ENCODE measurements at places on chromosomes 11 and 22.
A peak's percentile ranks its signal among the peaks of the same experiment; 100 is the strongest.

DNA sequence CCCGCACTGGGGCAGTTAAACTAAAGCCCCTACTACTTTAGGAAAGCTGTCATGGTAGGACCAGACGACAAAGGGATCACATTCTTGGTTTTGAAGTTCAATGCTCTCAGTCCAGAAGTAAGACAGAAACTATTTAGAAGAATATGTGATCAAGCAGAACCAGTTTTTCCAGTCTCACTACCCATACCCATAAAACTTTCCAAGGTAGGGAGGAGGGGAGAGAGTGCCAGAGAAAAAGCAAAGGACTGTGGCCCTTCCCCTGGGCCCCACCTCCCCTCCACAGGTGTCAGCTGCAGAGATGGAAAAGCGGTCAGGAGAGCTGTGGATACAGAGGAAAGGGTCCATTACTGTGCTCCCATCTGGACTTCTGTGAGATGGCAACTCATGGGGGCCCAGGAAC is 587.1 kb downstream of the SOX6 start:
- DNase-seq, result no peak

GRCh38 chr11:29801561-29801960 is 215.3 kb downstream of the KCNA4 start:
- no peak for DNase-seq

DNA sequence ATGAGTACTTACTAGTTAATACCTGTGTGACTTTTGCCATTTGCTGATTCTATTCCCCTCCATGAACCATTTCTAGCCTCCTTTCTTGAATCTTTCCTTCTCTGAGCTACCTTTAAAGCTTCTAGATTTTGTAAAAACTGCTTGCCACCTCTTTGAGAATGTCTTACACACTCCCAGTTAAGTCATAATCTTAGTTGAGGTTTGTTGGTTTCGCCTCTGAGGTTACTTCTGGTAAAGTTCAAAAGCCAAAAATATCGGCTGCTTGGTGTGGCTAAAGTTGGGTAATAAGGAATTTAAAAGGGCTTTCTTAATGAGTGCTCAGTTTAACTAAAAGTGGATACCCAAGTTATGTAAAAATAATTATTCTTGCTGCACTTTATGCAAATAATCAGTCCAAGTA is 10.4 kb upstream of the GLYAT start:
- no peak for DNase-seq

- DNase-seq, result no peak
Observed at GRCh38 chr22:49590851-49591445, 236.7 kb downstream of the BRD1 start.

GRCh38 chr11:65873318-65874156 is 937 bp upstream of the EFEMP2 start:
- peak; percentile 95 for DNase-seq

- DNase-seq, result no peak
Observed at GRCh38 chr11:66011785-66012303, at the start of gene CST6. Gene CST6, plus strand, starts transcription at chr11:66012008. Its CDS starts 37 bp downstream, at chr11:66012045.

DNA sequence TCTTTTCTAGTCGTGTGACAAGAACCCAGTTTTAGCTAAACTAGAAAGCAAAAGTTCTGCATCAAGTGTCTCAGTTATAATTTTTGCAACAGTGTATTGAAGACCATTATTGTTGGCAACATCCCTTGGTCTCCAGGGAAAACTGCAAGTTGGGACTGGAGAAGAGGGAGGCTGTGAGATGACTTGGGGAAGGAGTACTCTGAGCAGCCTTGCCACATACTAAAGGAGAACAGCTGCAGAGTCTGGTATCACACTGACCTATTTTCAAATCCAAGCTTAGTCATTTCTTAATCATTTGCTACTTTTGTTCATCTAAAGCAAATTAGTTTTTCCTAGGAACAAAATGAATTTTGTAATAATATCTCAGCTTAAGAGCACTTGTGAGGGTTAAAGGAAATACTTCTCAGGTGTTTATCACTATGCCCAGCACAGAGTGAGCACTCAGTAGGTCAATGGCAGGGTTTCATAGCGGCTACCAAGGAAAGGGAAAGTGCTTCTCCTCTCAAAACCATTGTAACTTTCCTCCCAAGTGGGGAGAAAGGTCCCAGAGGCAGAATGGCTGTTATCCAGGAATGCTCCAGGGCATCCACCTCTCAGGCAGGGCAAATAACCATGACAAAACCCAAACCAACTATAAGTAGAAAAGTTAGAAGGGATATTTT is 247.1 kb downstream of the C11orf87 start:
- no peak for DNase-seq

- DNase-seq, result no peak
Observed at GRCh38 chr11:131534611-131535010, 164.2 kb downstream of the NTM start.

DNA sequence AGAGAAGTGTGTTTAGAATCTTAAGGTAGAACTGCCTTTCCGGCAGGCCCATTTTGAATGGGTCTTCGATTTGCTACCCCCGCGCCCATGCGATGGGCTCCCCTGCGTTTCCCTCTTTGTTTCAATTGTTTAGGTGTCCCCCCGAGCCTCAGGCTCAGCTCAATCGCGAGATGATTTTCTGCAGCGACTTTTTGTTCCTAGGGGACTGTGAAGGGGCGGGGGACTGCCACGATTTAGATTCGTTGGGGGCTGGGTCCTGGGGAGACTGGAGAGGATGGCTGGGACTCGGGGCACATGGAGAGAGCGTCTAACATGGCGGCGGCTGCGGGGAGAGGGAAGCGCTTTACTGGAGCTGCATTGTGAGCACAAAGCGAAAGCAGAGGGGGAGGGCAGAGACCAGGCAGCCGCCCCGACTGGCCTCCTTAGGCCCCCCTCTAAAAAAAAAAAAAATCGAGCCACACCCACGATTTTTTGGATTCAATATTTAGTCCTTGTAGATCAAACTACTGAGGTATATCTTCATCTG is 1.7 kb downstream of the CAPRIN1 start:
- peak; percentile 65 for DNase-seq

DNA sequence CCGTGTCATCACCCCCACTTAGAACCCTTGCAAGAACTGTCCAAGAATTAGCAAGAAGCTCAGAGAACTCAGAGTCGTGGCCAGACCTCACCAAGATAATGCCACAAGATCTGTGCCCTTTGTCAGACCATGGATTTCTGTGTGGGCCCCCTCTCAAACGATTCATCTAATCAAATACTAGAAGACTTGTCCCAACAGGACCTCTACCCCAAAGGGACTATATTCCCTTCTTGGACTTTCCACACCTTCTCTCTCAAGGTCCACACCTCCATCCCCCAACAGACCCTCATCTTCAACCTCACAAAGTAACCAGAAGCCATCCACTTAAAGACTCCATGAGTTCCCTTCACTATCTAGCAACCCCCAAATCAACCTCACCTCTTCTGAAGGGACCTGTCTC is 2.8 kb downstream of the POLR3H start:
- no peak for DNase-seq

DNA sequence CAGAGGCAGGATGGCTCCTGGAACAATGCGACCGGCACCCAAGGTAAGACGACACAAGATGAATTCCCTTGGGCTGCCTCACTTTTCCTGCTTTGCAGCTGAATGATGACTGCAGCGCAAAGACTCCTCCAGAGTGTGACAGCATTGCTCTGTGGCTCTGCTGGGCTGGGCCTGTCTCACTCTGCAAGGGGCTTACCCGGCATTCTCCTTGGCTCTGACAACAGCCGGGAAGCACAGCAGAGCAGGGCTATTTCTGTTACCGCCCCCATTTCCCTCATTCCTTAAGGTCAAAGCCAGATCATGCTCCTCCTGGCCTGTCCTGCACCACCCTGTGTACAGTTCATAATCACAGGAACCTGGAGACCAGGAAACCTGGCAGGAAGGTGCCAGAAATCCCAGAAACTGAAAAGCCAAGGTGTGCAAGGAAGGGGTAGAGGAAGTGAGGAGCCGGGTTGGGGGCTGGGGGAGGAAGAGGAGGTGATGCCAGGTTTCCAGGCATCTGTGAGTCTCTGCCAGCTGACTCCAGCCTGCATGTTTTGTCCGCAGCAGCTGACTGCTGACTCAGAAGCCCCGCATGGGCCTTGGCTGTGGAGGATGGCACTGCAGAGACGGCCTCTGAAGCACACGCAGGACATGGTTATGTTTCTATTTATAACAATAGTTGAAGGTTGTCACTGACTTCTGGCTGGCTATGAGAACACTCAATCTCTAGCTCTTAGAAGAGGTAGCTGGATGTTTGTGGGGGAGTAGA is 113.6 kb downstream of the MICAL3 start:
- no peak for DNase-seq

DNA sequence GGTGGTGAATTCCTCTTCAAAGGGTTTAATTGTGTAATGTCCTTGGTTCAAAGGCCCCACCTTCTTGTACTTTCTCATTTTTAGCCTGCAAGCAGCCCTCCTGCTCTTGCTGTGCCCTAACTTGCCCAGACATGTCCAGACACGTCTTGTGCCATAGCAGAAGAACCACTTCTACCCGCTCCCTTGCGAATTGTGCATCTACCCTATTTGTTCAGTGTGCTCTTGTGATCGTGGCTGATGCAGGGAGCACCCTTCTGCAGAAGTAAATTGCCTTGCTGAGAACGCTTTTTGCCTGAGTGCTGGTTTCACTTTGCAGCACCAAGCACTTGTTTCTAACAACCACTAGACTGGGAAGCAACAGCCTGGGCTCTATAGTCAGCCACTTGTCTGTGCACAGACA is 249.4 kb downstream of the SBF2 start:
- no peak for DNase-seq

DNA sequence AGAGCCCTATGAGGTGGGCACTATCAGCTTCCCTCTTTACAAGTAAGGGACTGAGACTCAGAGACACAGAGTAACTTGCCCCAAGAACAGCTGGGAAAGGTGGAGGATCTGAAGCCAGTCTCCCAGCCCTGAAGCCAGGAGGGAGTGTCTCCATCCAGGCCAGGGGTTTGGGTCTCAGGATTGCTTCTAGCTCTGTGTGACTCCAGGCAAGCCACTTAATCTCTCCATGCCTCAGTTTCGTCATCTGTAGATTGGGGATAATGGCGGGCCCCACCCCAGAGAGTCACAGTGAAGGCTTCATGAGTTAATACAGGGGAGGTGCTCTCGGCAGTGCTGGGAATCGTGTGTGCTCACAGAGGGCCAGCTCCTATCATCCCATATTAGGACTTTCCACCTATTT is 10.5 kb downstream of the MAP4K2 start:
- no peak for DNase-seq

- no peak for DNase-seq
Observed at GRCh38 chr11:12680246-12680939, 6.2 kb downstream of the TEAD1 start.

- no peak for DNase-seq
Observed at GRCh38 chr11:113045146-113045545, 83.9 kb downstream of the NCAM1 start.

DNA sequence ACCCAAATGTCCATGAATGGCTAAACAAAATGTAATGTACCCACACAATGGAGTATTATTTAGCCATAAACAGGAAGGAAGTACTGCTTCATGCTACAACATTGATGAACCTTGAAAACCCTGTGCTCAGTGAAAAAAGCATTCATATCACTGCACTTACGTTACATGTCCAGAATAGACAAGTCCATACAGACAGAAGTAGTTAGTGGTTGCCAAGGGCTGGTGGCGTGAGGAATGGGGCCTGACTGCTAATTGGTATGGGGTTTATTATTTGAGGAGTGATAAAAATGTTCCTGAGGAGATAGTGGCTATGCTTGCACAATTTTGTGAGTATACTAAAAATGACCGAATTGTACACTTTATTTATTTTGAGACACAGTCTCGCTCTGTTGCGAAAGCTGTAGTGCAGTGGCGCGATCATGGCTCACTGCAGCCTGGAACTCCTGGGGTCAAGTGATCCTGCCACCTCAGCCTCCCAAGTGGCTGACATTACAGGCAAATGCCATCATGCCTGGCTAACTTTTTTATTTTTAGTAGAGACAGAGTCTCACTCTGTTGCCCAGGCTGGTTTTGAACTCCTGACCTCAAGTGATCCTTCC is 7.7 kb upstream of the SYVN1 start:
- DNase-seq, result no peak

GRCh38 chr11:1158681-1159487 is 1.1 kb downstream of the MUC5AC start:
- DNase-seq, result no peak

DNA sequence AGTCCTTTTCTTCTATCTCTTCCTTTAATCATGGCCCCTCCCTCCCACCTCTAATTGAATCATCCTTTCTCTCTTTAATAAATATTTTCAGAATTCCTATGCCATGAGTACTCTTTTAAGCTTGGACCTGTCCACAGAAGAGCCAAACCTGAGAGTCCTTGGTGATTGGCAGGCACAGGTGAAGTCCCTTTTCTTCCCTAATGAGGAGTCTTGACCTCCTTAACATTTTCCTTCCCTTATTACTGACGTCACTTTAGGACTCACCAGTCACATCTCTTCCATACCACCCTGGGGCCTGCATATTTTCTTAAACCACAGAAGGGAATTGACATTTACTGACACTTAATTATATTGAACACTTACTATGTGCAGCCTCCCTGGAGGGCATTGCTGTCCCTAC is 41.0 kb upstream of the RASSF10 start:
- no peak for DNase-seq

GRCh38 chr11:76823481-76824028 is 37.2 kb upstream of the ACER3 start:
- DNase-seq, result no peak

DNA sequence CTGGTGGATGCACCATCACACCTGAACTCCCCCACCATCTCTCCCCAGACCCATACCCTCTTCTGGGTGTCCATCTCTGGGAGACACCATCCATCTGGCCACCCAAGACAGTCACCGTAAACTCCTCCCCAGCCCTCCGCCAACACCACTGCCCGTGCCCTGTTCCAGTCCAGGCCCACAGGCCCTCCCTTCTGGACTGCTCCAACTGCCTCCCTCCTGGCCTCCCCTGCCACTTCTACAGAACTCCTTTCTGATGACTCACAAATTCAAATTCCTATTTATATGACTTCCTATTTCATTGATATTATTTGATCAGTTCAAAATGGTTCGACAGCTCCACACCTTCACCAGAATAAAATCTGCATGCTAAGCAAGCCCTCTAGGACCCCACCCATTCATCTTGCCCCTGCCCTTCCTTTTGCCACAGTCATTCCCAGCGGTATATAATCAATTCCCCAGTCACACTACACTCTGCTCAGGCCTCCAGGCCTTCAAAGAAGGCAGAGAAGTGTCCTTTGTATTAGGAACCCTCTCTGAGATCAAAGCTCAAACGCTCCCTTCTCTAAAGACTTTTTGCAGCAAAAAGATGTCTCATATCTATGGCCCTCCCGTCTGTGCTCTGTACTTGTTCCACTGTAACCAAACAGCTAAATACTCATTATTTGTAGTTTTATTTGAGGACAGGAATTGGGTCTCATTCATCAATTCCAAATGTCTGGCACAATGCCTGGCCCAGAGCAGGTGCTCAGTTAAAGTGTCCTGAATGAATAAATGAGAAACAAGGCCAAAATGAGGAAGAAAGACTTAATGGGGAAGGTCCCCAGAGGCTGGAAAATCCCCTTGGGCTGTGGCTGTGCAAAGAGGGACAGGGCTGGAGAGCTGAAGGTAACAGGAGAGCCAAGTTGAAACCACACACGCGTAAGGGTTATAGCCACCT is 29.0 kb downstream of the MYH9 start:
- no peak for DNase-seq

GRCh38 chr11:119432484-119433357 is 9.7 kb upstream of the THY1 start:
- no peak for DNase-seq

Data from stimulated activated CD4-positive, alpha-beta T cell treated with anti-CD3 and anti-CD28 coated beads, Interleukin-1b, Interleukin-23, amount 100 ng/mL, for 24 hours (primary cell).